ENCODE measurements at places on chromosomes 2 and 18. TPM values are rescaled to one million over a fixed set of nuclear protein-coding genes. Genes with fewer than 3 reads are reported as not detected.

DNA sequence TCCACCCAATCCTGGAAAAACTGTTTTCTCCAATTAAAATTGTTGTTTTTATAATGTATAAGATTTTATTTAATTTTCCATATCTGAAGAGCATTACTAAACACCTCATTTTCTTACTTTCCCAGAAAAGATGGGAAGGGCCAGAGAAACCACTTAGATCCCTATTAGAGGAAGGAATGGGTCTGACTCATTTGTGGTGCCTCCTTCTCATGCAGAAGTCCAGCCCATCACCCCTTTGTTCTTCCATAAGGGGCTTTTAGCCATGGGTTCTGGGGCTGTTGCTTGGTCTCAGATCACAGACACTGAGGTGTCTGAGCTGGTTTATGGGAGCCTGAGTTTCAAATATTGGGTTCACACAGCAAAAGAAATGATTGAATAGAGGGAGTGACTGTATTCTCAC, 152.2 kb downstream of the ESCO1 start:
- H3K27me3 ChIP-seq, result no peaks in the 10 kb centered on the region
- H3K4me1 ChIP-seq, result no peaks in the 10 kb centered on the region
- H3K36me3 ChIP-seq, result no peaks in the 10 kb centered on the region
- no peak for DNase-seq
- H3K27ac ChIP-seq, result no peak overlapping the region

DNA sequence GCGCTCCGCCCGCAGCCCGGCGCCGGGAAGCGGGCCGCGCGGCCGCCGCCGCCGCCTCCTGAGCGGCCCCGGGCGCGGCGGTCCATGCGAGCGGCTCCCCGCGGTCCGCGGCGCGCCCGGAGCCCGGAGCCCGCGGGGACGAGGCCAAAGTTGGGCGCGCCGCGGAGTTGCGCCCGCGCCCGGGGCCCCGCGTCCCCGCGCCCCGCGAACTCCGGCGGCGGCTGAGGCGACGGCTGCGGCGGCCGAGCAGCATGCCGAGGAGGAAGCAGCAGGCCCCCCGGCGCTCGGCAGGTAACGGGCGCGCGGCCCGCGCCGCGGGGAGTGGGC, 992 bp downstream of the TSHZ1 start:
- H3K4me3 ChIP-seq, result peak overlapping the region; percentile 69
- DNase-seq, result no peak
- peak overlapping the region; percentile 88 for H3K27ac ChIP-seq
- no peaks in the 10 kb centered on the region for H3K36me3 ChIP-seq
- H3K4me1 ChIP-seq, result peaks cover 3% of the 10 kb centered on the region

GRCh38 chr2:98458207-98458606, 13.5 kb downstream of the INPP4A start:
- H3K27me3 ChIP-seq, result no peaks in the 10 kb centered on the region
- no peak overlapping the region for H3K4me3 ChIP-seq
- no peaks in the 10 kb centered on the region for H3K36me3 ChIP-seq
- peaks cover 10% of the 10 kb centered on the region for H3K4me1 ChIP-seq
- no peak overlapping the region for H3K27ac ChIP-seq

DNA sequence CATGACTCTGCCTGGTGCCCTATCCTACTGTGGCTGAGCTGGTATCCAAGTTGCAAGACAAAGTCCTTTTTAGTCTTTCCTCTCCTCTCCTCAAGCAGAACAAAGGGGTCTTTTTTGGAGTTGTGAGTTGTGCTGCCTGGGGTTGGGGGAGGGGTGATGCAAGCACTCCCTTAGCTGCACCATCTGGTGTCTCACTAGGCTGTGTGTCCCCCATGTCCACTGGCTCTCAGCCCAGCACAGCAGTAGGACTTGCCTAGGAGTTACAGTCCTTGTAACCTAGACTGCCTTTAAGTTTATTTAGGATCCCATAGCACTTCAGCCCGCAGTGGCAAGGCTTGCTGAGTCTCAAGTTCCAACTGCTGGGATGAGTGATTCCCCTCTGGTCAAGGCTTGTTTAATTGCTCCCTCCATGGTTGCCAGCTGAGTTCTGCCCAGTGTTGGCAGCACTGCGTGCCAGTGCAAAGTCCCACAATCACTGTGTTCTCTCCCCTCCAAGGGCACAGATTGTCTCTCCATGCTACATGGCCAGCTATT, 13.2 kb upstream of the ILKAP start:
- no peak overlapping the region for H3K4me3 ChIP-seq
- H3K27me3 ChIP-seq, result no peaks in the 10 kb centered on the region
- peak; percentile 37 for DNase-seq
- no peaks in the 10 kb centered on the region for H3K4me1 ChIP-seq
- no peak overlapping the region for H3K27ac ChIP-seq

DNA sequence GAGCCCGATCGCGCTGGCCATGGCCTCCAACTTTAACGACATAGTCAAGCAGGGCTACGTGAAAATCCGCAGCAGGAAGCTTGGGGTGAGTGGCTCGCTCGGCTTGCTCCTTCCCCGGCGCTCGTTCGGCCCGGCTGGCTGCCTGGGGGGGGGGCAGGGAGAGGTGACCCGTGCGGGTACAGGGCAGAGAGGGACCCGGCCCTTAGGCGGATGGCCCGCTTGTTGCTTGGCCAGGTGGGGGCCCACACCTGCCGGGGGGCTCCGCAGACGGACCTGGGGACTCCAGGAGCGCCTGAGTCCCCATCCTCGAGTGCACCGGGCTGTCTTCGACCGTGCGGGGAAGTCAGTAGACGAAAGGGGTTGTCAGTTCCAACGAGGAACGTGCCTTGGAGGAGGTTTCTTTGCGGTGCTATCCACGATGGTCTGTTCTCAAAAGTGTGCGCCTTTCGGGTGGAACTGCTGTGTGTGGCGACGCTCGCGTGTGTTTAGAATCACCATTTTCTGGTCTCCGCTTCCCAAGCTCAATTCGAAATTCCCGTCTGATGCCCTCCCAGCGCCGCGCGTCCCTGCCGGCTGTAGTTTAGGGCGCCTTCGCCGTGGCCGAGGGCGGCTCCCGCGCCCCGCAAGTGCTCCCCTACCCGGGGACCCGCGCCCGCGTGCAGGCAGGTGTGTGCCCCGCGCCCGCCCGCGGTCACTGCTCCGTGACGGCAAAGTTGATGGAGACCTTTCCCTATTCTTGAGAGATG, 711 bp downstream of the DOK6 start:
- no peaks in the 10 kb centered on the region for H3K4me1 ChIP-seq
- H3K36me3 ChIP-seq, result no peaks in the 10 kb centered on the region
- H3K27ac ChIP-seq, result peak overlapping the region; percentile 21
- H3K27me3 ChIP-seq, result no peaks in the 10 kb centered on the region

DNA sequence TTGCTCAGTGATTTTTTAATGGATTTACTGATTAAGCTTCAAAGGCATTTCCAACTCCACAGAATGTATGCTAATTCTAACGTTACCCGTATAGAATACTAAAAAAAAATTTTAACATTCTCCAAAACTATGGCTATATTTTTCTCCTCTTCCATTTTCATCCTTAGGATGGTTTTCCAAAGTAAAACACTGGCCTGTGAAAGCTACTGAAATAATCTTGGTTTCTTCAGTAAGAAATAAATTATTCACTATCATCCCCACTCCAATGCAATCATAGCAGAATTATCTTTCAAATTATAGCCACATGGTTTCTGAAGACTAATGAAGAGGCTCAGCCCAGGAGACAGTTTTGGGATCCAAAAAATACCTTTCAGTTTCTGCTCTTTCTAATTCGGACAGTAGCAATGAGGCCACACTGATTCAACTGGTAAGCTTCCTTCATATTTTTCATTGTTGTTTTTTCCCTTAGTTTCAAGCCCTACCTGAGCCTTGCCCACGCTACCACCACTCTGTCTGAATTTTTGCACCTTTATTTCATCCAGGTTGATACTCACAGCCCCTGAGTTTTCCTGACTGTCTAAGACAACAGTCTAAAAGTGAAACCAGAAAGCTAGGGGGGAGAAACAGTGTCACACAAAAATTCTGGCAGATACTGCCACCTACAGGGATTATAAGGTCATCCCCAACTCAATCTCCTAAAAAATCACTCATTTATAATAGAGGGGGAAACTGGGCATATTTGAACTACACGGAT, 887.9 kb downstream of the NRXN1 start:
- DNase-seq, result peak; percentile 28
- no peak overlapping the region for H3K27ac ChIP-seq
- H3K4me1 ChIP-seq, result no peaks in the 10 kb centered on the region
- no peaks in the 10 kb centered on the region for H3K36me3 ChIP-seq
- H3K4me3 ChIP-seq, result no peak overlapping the region
- no peaks in the 10 kb centered on the region for H3K27me3 ChIP-seq

DNA sequence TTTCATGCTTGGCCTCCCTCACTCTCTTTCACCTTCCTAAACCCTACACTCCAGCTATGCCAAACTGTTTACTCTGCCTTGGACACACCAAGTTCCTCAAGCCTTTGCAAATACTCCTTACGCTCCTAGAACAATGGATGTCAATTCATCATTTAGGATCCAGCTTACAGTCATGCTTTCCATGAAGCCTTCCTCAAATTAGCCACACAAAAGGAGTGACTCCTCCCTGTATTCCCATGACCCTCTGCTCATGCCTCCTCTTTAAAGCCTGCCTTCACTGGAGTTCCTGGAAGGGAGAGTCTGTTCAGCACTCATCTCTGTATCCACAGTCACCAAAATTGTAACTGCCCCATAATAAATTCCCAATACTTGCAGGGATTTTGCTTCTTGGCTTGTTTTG, 721 bp upstream of the EHD3 start:
- H3K4me1 ChIP-seq, result no peaks in the 10 kb centered on the region
- DNase-seq, result no peak
- H3K4me3 ChIP-seq, result peak overlapping the region; percentile 70
- H3K27me3 ChIP-seq, result no peaks in the 10 kb centered on the region
- no peak overlapping the region for H3K27ac ChIP-seq

GRCh38 chr18:2840521-2840920, 6.3 kb upstream of the EMILIN2 start:
- DNase-seq, result no peak
- H3K27me3 ChIP-seq, result no peaks in the 10 kb centered on the region
- no peak overlapping the region for H3K4me3 ChIP-seq
- H3K36me3 ChIP-seq, result no peaks in the 10 kb centered on the region

DNA sequence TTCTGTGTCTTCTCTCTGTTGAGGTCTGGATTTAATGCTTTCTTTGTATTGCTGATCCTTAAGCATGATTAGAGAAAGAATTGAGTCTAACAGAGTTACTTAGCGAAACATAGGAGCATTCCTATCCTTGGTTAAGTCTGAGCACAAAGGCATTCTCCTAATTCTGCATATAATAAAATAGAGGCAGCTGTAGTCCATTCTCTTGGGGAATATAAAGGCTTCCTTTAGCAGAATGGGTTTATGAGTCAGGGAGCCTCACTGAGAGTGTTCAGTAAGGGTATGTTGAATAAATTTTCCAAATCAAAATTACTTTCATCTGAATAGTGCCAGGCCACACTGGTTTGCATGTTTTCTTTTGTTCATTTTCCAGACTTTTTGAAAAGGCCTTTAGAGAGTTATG, 101.5 kb downstream of the GALNT1 start:
- H3K27ac ChIP-seq, result no peak overlapping the region
- H3K4me3 ChIP-seq, result no peak overlapping the region
- H3K27me3 ChIP-seq, result no peaks in the 10 kb centered on the region
- DNase-seq, result no peak

DNA sequence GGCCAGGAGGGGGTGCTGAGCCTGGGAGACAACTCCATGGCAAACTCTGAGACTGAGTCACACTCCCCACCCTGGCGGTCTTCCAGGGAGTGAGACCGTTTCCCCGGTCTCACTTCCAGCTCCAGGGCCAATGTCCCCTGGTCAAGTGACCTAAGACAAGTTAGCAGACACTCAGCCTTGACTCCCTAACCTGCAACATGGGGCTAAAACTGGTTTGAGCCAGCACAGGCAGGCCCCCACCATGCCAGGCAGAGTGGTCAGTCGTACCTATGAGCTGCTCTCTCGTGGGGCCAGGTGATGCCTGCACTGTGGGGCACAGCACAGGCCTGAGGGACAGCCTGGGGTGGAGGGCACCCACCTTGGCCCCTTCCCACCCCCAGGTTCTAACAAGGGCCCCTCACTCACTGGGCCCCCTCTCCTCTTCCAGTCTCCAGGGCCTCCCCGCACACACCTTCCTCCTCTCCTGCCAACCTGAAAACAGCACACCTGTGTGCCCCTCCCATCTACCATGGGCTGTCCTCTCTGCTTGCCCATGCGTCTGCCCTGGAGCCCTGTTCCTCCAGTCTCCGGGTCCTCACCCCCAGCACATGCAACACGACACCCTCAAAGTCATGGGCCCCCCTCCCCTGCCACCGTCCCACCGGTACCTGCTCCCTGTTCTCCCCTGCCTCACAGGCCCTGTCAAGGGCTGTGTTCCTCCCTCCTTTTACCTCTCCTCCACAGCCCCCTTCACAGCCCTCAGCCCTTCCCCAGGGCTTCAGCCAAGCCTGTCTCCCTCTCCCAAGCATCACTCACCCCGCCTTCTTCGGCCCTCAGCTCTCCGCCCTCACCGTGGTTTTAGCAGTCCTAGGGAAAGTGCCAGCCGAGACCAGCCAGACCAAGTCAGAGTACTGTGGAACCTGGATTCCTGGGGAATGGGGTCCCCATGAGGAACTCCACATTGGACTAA, 1.6 kb downstream of the GPR17 start:
- no peaks in the 10 kb centered on the region for H3K27me3 ChIP-seq
- DNase-seq, result peak; percentile 40
- no peak overlapping the region for H3K4me3 ChIP-seq
- H3K4me1 ChIP-seq, result peaks cover 6% of the 10 kb centered on the region
- H3K36me3 ChIP-seq, result no peaks in the 10 kb centered on the region

DNA sequence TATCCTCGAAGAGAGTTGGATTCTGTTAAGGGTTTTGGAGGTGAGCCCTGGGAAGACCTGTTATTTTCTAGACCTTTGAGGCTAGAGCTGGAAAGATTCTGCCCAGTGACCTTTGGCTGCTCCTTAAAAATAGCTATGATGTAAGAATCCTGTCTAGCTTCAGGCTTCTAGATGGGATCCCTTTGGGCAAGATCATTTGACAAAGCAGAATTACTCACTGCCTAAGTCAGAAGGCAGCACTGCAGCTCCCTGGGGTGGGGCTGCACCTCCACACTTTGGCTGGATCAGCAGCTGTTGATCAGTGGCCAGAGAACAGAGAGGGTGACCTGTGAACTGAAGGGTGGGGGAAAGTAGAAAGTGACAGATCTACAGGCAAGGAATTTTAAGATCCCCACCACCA, 103.8 kb downstream of the ASAP2 start:
- H3K27me3 ChIP-seq, result no peaks in the 10 kb centered on the region
- no peak overlapping the region for H3K4me3 ChIP-seq
- H3K36me3 ChIP-seq, result no peaks in the 10 kb centered on the region
- peak overlapping the region; percentile 78 for H3K27ac ChIP-seq
- no peak for DNase-seq

CWC22 gene
- total RNA-seq, result 20.6 TPM

AFTPH gene
- total RNA-seq, result 41.2 TPM

ICA1L gene
- 9.9 TPM for total RNA-seq

UGP2 gene
- total RNA-seq, result 140 TPM

SOX11 gene
- 0.22 TPM for total RNA-seq

ACMSD gene
- total RNA-seq, result 44.0 TPM

MARCHF4 gene
- not detected for total RNA-seq

DYTN gene
- not detected for total RNA-seq

All from kidney (tissue), 22 donors.